ENCODE measurements at places on chromosomes 4 and X. TPM values are rescaled to one million over a fixed set of nuclear protein-coding genes. Genes with fewer than 3 reads are reported as not detected.

SLC6A14 gene
- not detected for total RNA-seq

OTUD6A gene
- not detected for total RNA-seq

PIR gene
- 1.9 TPM for total RNA-seq

PWWP3B gene
- not detected for total RNA-seq

PDCL2 gene
- not detected for total RNA-seq

GRCh38 chr4:56048383-56048701 is 99.6 kb downstream of the CEP135 start:
- H3K27ac ChIP-seq: no peak overlapping the region
- no peak for DNase-seq
- peaks cover 8% of the 10 kb centered on the region for H3K4me1 ChIP-seq
- no peak overlapping the region for H3K4me3 ChIP-seq

GRCh38 chr4:115274545-115274944 is 161.1 kb upstream of the NDST4 start:
- peaks cover 5% of the 10 kb centered on the region for H3K4me1 ChIP-seq
- H3K36me3 ChIP-seq: no peaks in the 10 kb centered on the region
- H3K27me3 ChIP-seq: no peaks in the 10 kb centered on the region
- no peak for DNase-seq
- no peak overlapping the region for H3K4me3 ChIP-seq

- no peaks in the 10 kb centered on the region for H3K27me3 ChIP-seq
- H3K4me1 ChIP-seq: no peaks in the 10 kb centered on the region
- no peaks in the 10 kb centered on the region for H3K36me3 ChIP-seq
- H3K27ac ChIP-seq: no peak overlapping the region
- no peak overlapping the region for H3K4me3 ChIP-seq
Observed at GRCh38 chrX:57817302-57817701, 93.0 kb downstream of the ZXDA start.

GRCh38 chrX:70247252-70247651 is 12.8 kb downstream of the P2RY4 start:
- H3K4me1 ChIP-seq: no peaks in the 10 kb centered on the region
- H3K36me3 ChIP-seq: no peaks in the 10 kb centered on the region
- H3K4me3 ChIP-seq: no peak overlapping the region
- no peaks in the 10 kb centered on the region for H3K27me3 ChIP-seq

- H3K27me3 ChIP-seq: no peaks in the 10 kb centered on the region
- H3K4me1 ChIP-seq: no peaks in the 10 kb centered on the region
- no peak for DNase-seq
- no peak overlapping the region for H3K27ac ChIP-seq
Observed at GRCh38 chr4:141565379-141566089, 70.8 kb upstream of the IL15 start.

- no peaks in the 10 kb centered on the region for H3K4me1 ChIP-seq
- H3K27ac ChIP-seq: no peak overlapping the region
- DNase-seq: no peak
- H3K36me3 ChIP-seq: no peaks in the 10 kb centered on the region
- no peak overlapping the region for H3K4me3 ChIP-seq
Observed at GRCh38 chr4:19913650-19914049, 338.1 kb upstream of the SLIT2 start.

DNA sequence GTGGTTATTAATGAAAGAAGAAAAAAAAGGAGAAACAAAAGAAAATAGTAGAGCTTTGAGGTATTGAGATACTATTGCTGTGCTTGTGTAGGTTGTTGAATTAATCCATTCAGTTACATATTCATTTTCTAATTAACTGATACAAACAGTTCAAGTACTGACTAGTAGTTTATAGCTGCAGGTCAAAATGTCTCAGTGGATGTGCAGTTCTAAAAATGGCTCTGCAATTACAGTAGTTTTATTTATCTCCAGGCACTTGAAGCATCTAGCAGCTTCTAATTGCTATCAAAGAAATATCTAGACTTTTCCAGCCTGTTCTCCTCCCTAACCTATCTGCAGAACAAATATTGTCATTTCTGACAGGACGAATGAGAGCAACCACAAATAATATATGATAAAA is 1887.7 kb upstream of the PCDH7 start:
- DNase-seq: no peak
- H3K27ac ChIP-seq: no peak overlapping the region
- no peaks in the 10 kb centered on the region for H3K4me1 ChIP-seq
- no peaks in the 10 kb centered on the region for H3K27me3 ChIP-seq

DNA sequence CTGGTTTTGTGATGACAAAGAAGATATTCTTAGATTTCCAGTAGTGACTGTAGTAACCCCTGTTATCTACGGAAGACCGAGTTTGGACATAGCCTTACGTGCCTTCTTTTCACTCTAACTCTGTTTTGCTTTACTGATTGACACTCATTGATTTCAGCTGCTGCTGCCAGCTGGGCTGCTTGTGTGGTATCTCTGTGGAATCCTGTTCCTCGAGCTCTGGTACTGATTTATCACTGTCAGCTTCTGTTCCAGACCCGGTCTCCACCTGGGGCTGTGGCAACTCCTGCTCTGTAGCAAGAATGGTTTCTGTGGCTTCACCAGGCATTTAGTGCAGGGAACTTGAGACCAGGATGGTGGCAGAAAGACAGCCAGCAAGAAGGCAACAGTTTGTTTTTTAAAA is 24.6 kb upstream of the LAP3 start:
- no peaks in the 10 kb centered on the region for H3K4me1 ChIP-seq
- H3K27ac ChIP-seq: no peak overlapping the region
- no peak for DNase-seq
- H3K4me3 ChIP-seq: no peak overlapping the region

DNA sequence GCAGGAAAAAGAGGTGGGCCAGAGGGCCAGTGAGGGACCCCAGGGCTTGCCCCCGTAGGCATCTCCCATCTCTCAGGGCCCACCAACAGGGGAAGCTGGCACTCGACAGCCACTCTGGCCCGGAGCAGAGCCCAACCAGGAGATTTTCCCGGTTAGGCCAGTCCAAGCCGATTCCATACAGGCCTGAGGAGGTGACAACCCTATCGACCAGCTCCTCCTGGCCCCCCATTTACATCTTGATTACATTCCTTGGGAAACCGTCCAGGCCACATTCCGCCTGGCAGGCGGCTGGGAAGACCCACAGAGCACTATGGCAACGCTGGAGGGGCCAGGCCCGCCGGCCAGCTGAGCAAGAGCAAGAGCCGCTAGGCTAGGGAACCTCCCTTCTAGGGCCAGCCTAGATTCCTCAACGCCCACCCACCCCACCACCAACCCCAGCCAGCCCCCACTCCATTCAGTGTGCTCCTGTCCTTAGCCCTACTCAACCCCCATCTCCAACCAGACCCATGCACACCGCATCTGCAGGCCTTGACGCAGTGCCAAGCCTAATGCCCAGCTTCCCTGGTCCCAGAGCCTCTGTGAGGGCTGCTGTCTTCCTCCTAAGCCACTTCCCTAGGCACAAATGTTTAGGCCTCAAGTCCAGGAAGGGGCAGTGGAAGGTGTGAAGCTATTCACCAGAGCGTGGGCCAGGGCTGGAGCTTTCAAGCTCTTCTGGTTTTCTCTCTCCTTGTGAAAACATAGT is 161.2 kb downstream of the EFNB1 start:
- no peak overlapping the region for H3K27ac ChIP-seq
- DNase-seq: no peak
- H3K27me3 ChIP-seq: no peaks in the 10 kb centered on the region
- no peaks in the 10 kb centered on the region for H3K4me1 ChIP-seq

- no peak overlapping the region for H3K27ac ChIP-seq
- no peaks in the 10 kb centered on the region for H3K4me1 ChIP-seq
- H3K4me3 ChIP-seq: no peak overlapping the region
- peaks cover 19% of the 10 kb centered on the region for H3K27me3 ChIP-seq
Observed at GRCh38 chr4:140252141-140252741, 98.3 kb upstream of the MAML3 start.

All from CD8-positive, alpha-beta memory T cell (primary cell).